ENCODE measurements at places on chromosomes 12 and 14.

- no peak for DNase-seq
Measured at GRCh38 chr14:92735344-92735743, 13.1 kb downstream of the LGMN start.

DNA sequence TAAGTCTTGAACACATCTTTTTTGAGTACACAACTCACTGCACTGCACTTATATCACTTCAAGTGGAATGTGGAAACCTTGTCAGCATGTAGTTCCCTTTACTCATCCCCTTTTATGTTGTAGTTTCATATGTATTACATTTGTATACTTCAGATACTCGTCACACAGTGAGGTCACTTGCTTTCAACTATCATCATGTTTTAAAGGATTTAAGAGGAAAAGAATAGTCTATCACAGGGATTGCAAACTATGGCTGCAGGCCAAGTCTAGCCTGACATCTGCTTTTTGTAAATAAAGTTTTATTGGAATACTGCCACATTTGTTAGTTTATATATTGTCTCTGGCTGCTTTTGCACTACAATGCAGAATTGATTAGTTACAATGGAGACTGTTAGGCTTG lies 24.3 kb downstream of the CNOT2 start:
- no peak for DNase-seq

- DNase-seq, result no peak
Measured at GRCh38 chr14:65704850-65705249, 292.3 kb downstream of the FUT8 start.

DNA sequence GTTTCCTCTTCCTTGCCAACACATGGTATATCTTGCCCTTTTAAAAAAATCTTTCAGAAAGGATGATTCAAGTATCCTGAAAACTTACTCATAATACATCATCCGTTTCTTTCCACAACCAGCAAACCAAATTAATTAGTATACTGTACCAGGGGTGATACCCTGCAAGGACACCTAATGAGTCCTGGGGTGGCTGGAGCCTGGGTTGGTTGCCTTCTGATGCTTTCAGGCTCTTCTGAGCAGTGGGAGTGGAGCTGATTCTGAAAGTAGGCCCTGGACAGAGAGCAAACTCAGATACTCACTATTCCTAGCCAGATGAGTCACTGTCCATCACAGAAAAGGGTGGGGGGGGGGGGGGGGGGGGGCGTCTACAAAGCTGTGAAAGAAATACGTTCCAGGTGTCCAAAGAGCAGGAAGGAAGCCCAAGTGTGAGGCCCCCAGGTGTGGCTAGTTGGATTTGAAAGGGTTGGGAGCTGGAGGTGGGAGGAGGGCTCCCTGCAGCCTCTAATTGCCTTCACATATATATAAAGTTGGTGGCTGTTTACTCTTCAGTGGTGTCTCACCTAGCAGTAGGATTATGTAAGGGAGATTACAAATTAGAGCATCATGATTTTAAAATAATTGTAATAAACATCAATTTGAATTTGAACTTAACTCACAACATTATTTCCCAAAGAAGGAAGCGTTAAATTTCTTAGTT lies 36.5 kb downstream of the FBXO33 start:
- no peak for DNase-seq

GRCh38 chr14:58309086-58309485 lies 10.7 kb downstream of the ARID4A start:
- DNase-seq, result no peak

- no peak for DNase-seq
Measured at GRCh38 chr14:37655418-37655817, 60.0 kb downstream of the TTC6 start.

DNA sequence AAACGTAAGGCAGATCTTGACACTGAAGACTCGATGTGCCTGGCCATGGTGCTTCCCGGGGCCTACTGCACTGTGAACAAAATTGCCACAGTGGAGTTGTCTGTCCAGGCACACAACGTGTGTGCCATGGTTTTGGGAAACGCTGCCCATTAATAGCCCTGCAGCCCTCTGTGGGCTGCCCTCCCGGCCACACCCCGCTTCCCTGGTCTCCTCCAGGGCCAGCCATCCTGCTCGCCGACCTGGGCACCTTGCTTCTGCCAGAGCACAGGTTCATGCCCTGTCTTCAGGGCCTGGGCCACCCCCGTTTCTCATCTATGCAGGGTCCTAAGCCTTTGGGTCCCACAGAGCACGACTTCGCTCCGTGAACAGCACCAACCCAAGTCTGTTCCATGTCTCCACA lies 18.9 kb downstream of the MEG3 start:
- no peak for DNase-seq

DNA sequence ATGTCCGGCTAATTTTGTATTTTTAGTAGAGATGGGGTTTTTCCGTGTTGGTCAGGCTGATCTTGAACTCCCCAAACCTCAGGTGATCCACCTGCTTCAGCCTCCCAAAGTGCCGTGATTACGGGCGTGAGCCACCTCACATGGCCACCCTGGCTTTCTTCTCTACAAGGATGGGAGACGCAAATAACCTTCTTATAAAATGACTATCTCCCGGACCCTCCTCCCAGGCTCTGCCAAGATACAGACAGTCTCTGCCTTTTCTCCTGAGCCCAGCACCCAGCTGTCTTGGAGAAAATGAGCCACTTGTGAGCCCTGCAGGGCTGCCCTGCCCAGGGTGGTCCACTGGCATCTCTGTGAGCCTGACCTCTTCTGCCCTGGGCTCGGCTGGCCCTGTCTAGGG lies 34.7 kb upstream of the RBM19 start:
- no peak for DNase-seq

GRCh38 chr14:100176811-100177327 lies 17.4 kb upstream of the DEGS2 start:
- no peak for DNase-seq

GRCh38 chr14:37143475-37143874 lies 28.9 kb downstream of the SLC25A21 start:
- DNase-seq, result no peak

GRCh38 chr12:92089559-92089958 lies 56.1 kb downstream of the BTG1 start:
- no peak for DNase-seq

- no peak for DNase-seq
Measured at GRCh38 chr12:8922544-8922943, 8.2 kb downstream of the PHC1 start.

GRCh38 chr14:36843410-36843809 lies 181.8 kb downstream of the PAX9 start:
- DNase-seq, result no peak
